ENCODE measurements at places on chromosomes 12 and 14.

GRCh38 chr12:98882526-98882925, 237.4 kb downstream of the APAF1 start:
- no peak for DNase-seq

DNA sequence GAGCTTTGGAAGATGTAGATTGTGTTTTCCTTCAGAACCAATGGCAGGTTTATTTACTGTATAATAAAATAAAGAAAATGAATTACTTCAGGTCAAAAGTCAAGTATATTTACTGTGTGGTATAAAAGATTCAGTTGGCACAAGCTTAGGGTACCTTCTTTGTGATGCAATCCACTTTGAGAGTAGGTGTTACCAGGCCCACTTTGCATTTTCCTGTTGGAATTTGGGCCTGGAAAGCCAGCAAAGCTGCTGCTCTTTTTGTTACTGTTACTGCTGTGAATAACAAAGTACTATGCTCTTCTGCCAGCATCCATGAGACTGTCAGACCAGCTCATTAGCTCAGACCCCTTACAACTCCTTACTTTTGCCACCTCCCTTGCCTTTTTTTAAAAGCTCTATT, 649.0 kb upstream of the SEL1L start:
- DNase-seq: no peak

GRCh38 chr14:33734387-33734786, 216.5 kb downstream of the EGLN3 start:
- no peak for DNase-seq

- DNase-seq: no peak
Observed at GRCh38 chr12:118655588-118655987, 279.2 kb downstream of the SUDS3 start.

DNA sequence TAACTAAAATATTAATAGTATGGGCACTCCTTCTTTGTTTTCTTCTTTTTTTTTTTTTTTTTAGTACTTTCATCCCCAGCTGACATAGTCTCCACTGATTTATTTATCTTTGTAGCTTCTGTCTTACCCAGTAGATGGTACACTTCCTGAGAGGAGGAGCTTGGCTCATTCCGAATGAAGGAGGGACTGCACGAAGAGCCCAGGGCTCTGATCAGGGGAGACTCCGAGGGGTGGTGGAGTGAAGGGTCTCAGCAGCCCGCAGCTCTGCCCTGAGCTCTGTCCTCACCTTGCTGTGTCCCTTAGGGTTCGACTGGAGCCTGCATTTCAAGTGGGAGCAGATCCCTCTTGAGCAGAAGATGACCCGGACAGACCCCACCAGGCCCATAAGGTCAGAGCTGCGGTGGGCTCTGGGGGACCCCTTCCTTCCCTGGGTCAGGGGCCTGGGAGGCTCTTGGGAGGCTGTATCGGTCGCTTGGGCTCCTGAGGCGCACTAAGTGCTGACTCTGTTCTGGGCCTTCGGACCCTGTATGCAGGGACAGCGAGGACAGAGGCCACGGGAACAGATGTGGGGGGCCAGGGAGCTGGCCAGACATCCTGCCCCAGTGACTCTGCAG, 65.2 kb downstream of the ERH start:
- DNase-seq: no peak

DNA sequence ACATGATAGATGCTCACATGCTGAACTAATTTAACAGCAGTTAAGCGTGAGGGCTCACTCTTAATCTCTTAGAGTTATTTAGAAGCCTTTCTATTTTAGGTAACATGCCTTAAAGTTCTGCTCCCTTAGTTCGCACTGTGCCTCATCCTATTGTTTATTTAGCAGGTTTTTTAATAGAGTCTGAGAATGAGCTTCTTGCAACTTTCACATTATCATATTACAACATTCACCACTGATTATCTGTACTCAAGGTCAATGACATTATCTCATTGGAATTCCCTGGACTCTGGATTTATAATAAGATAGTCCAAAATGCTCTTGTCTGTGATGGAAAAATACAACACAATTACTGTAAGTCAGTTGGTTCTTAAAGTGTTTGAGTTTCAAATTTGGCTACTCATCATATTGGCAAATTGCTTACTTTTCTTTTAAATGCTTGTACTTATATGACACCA, 183.6 kb upstream of the SLC38A2 start:
- DNase-seq: no peak

- DNase-seq: no peak
Observed at GRCh38 chr14:33859306-33859705, 91.6 kb downstream of the EGLN3 start.

All from effector memory CD4-positive, alpha-beta T cell (primary cell).